ENCODE measurements at places on chromosomes 1 and 21. TPM values are rescaled to one million over a fixed set of nuclear protein-coding genes. Genes with fewer than 3 reads are reported as not detected.

LRRC8D gene
- polyA plus RNA-seq: 22.4 TPM

ZBTB8A gene
- 8.4 TPM for polyA plus RNA-seq

PROX1 gene
- polyA plus RNA-seq: 0.66 TPM

MIXL1 gene
- polyA plus RNA-seq: 0.66 TPM

GPR161 gene
- 6.7 TPM for polyA plus RNA-seq

CD84 gene
- polyA plus RNA-seq: not detected

NPR1 gene
- polyA plus RNA-seq: 3.3 TPM

ZNF593 gene
- polyA plus RNA-seq: 115 TPM

FMOD gene
- 0.27 TPM for polyA plus RNA-seq

PTPRF gene
- polyA plus RNA-seq: 52.4 TPM

DMBX1 gene
- polyA plus RNA-seq: 0.11 TPM

GJA9 gene
- not detected for polyA plus RNA-seq

IGSF9 gene
- polyA plus RNA-seq: 9.3 TPM

AMY1B gene
- not detected for polyA plus RNA-seq

Measured in GM23338 (cell line).